ENCODE measurements at places on chromosomes 3 and 15.

DNA sequence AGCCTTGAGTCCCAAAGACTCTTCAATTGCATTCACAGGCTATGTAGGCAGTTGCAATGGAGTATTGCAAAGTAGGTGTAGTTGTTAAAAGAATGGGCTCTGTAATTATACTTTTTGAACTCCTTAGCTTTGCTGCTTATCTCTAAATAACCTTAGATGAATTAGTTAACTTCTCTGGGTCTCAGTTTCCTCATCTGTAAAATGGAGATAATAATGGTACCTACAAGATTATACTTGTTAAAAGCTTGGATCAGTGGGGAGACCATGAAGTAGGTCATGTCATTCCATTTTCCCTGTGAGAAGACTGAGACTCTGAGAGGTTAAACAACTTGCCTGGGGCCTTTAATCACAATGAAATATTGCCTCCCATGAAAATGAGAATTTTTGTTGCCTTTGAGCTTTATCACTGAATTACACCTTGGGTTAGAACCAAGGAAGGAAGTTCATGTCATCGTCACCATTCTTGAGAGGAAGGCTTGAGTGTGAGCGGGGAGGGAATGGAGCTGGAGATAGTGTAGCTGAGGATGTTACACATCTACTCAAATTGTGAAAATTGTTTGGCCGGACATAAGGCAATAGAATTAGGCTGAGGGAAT, 38.1 kb downstream of the CTDSPL start:
- no peak for DNase-seq

DNA sequence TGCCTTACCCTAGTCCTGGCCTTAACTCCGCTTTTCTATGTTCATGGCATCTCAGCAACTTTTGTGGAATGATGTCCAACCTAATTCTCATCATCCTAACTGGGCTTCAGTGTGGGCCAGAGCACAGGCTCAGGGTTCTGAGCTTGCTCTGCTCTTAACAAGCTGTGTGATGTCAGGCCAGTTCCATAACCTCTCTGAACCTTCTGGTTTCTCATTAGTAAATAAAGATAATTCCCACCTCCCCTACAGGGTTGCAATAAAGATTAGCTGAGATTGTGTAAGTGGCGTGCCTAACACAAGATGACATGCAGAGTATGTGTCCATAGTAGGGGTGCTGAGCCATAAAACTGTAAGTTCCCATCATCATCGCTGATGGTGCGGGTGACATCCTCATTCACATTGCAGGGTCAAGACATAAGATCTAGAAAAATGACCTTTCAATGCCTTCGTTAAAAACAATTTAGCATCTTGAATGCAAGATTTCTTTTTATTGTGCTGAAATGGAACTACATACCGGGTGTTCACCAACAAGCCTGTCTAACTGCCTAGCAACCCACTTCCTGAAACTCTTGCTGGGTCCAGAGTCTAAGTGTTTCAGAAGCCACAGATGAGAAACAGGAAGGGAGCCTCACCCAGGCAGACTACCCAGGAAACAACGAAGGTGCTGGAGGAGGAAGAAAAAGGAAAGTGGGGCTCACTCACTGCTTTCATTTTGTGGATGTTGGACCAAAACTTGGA, 36.2 kb downstream of the CDCP1 start:
- DNase-seq: peak; percentile 28

- no peak for DNase-seq
Observed at GRCh38 chr15:60375306-60375705, 22.5 kb downstream of the ANXA2 start.

DNA sequence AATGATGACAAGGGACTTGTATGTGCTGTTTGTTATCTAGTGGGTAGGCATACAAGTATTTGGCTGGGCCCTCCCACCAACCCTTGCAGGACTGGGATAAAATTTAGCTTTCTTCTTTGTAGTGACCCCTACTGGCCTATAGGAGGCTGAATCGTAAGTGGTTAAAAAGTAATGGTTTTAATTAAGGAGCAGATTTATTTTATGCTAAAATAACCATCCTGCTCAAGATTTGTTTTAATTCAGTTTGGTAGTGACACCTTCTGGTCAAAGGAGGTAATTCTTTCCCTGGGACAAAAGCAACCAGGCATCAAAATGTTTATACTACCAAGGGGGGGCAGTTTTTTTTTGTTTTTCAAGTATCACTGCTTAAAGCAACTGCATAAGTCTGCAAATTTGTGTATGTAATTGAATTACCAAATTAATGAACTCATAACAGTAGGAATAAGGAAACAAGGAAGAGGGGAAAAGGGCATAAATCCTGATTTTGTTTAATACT, 70.7 kb downstream of the TOP2B start:
- DNase-seq: peak; percentile 69

- no peak for DNase-seq
Observed at GRCh38 chr15:85860394-85861161, 65.9 kb upstream of the KLHL25 start.

- DNase-seq: no peak
Observed at GRCh38 chr15:69244798-69245197, 53.9 kb upstream of the PAQR5 start.
